ENCODE measurements at places on chromosomes 6 and 20. TPM values are rescaled to one million over a fixed set of nuclear protein-coding genes. Genes with fewer than 3 reads are reported as not detected.
A peak's percentile ranks its signal among the peaks of the same experiment; 100 is the strongest.

DNA sequence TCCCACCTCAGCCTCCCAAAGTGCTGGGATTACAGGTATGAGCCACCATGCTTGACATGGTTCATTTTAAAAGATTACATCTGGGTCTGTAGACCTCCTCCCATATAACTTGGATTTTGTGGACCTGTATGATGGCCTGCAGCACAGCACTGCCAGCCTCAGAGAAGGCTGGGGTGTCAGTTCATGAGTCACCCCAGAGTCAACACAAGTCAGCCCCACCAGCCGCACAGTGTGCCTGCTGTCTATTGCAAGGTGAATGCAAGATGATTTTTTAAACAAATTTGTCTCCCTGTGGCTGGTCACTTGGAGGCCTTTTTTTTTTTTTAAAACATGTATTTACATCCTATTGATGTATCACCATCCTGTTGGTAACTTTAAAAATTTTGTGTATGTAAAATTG lies 76.7 kb downstream of the RREB1 start:
- peak; percentile 16 for DNase-seq

GRCh38 chr6:168886964-168887363 lies 366.7 kb downstream of the THBS2 start:
- no peak for DNase-seq

Gene C20orf144
- not detected for total RNA-seq

GRCh38 chr6:168923171-168923570 lies 330.5 kb downstream of the THBS2 start:
- DNase-seq, result no peak

GRCh38 chr6:268394-268935 lies 23.8 kb upstream of the DUSP22 start:
- no peak for DNase-seq
